Caki2 (cell line): ENCODE measurements at places on chromosomes 7 and 10. TPM values are rescaled to one million over a fixed set of nuclear protein-coding genes. Genes with fewer than 3 reads are reported as not detected.

The ITGA8 gene
- total RNA-seq, result not detected in 2 replicates

The ITIH5 gene
- not detected in 2 replicates for total RNA-seq

The FIS1 gene
- 130 and 156 TPM in 2 replicates for total RNA-seq

The RSPH10B2 gene
- 0.10 and 0.14 TPM in 2 replicates for total RNA-seq

The OR2A1 gene
- total RNA-seq, result not detected in 2 replicates

The CCDC146 gene
- total RNA-seq, result 0.14 and 3.3 TPM in 2 replicates

The CHST3 gene
- 45.2 and 49.3 TPM in 2 replicates for total RNA-seq

The MEIG1 gene
- total RNA-seq, result 3.5 TPM in 1 of 2 replicates, not detected in the other
